Right renal pelvis (tissue), 4 donors: ENCODE measurements at places on chromosomes 1 and 21. TPM values are rescaled to one million over a fixed set of nuclear protein-coding genes. Genes with fewer than 3 reads are reported as not detected.

DNA sequence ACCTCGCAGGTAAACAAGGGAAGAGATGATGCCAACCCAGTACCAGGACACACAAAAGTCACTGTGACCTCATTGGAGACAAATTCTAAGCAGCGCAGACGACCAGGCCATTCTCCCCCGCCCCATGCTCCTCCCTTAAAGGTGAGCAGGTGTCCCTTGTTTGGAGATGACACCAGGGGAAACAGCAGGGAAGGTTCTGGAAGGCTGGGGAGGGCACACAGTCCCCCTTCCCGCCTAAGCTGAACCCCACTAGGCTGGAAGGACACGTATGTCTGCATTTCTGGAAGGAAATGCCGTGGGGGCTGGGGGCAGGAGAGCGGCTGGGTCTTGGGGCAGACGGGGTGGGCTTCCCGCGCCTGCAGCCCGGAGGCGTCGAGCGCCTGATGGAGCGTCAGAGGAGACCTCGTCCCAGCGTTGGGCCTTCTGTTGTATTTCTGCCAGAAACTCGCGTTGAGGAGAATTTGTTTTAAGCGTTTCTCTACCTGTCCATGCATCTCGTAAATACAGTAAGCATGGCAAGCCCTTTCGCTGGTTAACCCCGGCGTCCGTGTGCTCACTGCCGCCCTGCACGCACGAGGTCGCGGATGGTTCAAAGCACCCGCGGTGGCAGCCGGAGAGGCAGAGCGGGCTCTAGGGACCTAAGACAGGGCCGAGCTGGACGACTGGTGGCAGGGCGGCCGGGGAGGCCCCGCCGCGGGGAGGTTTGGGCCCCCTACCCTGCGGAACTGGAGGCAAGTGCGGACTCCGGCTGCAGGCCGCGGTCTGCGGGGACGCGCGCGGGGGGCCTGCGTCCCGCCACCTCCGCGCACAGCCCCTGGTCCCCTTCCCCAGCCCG lies 1.2 kb upstream of the LHX4 start:
- DNase-seq = no peak

DNA sequence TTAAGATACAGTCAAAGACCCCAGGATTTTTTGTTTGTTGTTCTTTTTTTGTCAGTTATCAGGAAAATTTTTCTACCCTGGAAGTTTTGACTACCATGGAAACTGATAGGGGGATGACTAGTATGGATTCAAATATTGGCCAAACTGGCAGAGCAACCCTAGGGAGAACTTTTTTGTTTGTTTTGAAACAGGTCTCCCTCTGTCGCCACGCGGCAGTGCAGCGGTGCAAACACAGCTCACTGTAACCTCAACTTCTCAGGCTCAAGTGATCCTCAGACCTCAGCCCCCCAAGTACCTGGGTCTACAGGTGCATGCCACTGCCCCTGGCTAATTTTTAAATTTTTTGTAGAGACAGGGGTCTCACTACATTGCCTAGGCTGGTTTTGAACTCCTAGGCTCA lies 46.6 kb downstream of the TOR3A start:
- no peak for DNase-seq

The TRIM33 gene
- polyA plus RNA-seq = 54.6 TPM

The NEGR1 gene
- 4.3 TPM for polyA plus RNA-seq

The CLCA1 gene
- not detected for polyA plus RNA-seq
